Sigmoid colon (tissue), 7 donors: ENCODE measurements at places on chromosomes 11 and 22.

DNA sequence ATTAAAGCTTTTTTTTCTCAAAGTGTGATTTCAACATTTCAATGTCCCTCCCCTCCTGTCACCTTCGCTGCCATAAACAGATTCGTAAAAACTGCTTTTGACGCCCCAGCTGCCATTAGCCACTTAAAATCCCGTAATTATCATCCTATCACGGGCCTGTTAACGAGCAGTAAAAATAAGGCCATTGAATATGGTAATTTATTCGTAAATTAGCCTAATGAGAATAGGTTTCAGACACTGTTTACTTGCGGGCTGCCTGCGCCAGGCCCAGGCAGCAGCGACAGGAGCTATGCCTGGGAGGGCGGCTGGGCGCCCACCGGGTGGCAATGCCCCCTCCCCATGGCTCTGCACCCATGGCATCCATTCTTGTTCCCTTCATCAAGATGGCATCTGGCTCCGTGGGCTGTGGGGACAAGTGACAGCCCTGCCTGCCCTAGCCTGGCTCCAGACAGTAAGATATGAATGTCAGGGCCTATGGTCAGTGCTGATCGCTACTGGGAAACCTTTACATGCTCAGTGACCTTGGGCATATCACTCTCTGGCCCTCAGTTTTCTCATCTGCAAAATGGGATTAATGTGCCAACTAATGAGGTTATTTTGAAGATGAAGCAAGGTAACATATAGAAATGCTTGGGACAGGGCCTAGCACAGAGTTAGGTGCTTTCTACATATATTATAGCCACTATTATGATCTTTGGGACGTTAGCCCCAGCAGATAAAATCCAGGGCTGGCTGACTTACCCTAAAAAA, 500.8 kb downstream of the MN1 start:
- H3K4me1 ChIP-seq: no peaks in the 10 kb centered on the region
- no peak for DNase-seq
- H3K36me3 ChIP-seq: no peaks in the 10 kb centered on the region
- H3K27ac ChIP-seq: no peak overlapping the region
- no peak overlapping the region for H3K4me3 ChIP-seq

GRCh38 chr11:18013790-18014507, 1.1 kb upstream of the SERGEF start:
- H3K36me3 ChIP-seq: no peaks in the 10 kb centered on the region
- H3K27me3 ChIP-seq: no peaks in the 10 kb centered on the region
- peaks cover 14% of the 10 kb centered on the region for H3K4me1 ChIP-seq

GRCh38 chr11:122853261-122853660, 15.0 kb downstream of the CRTAM start:
- no peak overlapping the region for H3K27ac ChIP-seq
- no peaks in the 10 kb centered on the region for H3K4me1 ChIP-seq
- no peaks in the 10 kb centered on the region for H3K27me3 ChIP-seq
- H3K36me3 ChIP-seq: no peaks in the 10 kb centered on the region
- no peak overlapping the region for H3K4me3 ChIP-seq

GRCh38 chr22:45828841-45829240, 148.1 kb downstream of the WNT7B start:
- H3K4me3 ChIP-seq: no peak overlapping the region
- no peaks in the 10 kb centered on the region for H3K36me3 ChIP-seq
- H3K4me1 ChIP-seq: no peaks in the 10 kb centered on the region

DNA sequence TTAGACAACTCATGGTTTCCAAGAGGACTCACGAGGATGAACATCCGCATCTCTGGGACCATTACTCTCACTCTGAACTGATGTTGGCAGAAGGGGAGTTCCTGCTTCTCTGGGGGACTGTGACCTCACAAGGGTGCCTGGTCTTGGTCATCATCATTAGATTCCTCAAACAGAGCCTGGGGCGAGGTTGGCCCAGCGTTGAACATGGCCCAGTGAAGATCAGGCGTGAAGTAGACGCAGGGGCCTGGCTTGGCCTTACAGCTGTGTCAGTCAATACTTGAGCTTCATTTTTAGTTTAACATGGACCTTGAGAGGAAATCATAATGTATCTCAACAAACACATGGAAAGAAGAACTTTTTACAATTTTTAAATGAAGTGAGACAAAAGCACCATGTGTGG, 617.1 kb downstream of the BRD1 start:
- no peak overlapping the region for H3K4me3 ChIP-seq
- H3K4me1 ChIP-seq: no peaks in the 10 kb centered on the region
- peak; percentile 52 for DNase-seq
- no peak overlapping the region for H3K27ac ChIP-seq

GRCh38 chr11:89220684-89221339, 43.1 kb downstream of the TYR start:
- no peaks in the 10 kb centered on the region for H3K4me1 ChIP-seq
- no peak overlapping the region for H3K27ac ChIP-seq
- no peaks in the 10 kb centered on the region for H3K27me3 ChIP-seq
- H3K36me3 ChIP-seq: no peaks in the 10 kb centered on the region
- H3K4me3 ChIP-seq: no peak overlapping the region

DNA sequence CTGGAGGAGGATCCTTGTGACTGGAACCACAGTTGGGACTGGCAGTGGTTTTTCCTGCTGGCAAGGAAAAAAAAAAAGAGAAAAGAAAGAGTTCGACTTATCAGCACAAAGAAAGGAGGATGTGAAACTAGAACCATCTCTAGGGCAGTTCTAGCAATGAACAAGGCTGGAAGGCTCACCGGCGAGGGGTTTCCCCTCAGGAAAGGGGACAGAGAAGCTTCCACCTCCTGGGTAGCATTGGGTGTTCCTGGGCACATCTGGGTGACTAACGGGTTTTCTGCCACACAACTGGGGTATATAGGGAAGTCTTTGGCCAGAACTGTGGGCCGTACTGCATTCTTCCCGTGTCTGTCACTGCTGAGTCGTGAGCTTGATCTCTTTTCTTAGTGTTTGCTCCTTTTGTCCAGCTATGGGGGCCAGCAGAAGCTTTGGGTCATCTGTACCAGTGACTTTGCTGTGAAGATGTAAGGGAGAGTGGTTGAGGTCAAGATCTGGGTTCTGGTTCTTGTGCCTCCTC, 109.4 kb upstream of the OR4B1 start:
- no peaks in the 10 kb centered on the region for H3K27me3 ChIP-seq
- no peak for DNase-seq
- H3K4me3 ChIP-seq: no peak overlapping the region
- no peaks in the 10 kb centered on the region for H3K36me3 ChIP-seq
- H3K4me1 ChIP-seq: peaks cover 21% of the 10 kb centered on the region
- H3K27ac ChIP-seq: no peak overlapping the region

DNA sequence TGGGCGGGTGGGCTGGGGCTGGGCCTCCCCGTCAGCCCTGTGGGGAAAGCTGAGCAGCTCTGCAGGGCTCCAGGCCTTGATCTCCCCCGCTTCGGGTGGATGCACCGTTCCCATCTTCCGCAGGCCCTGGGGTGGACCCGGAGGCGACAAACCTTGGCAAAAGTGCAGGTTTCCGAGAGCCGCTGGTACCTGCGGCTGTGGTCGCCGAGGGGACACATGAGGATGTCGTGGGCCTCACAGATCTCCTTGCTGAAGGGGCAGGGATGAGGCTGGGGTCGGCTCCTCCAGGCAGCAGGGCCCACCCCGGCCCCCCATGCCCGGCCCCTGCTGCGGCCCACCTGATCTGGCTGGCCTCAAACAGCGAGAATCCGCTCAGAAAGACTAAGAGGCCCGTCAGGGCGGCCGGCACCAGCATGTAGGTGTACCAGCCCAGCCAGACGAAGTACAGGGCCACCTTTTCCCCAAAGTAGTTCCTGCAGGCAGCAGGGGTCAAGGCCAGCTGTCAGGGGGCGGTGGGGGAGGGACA, 11.8 kb downstream of the ANO9 start:
- DNase-seq: no peak
- no peak overlapping the region for H3K27ac ChIP-seq
- peaks cover 13% of the 10 kb centered on the region for H3K27me3 ChIP-seq
- H3K4me1 ChIP-seq: no peaks in the 10 kb centered on the region
- no peak overlapping the region for H3K4me3 ChIP-seq

- H3K36me3 ChIP-seq: no peaks in the 10 kb centered on the region
- H3K4me1 ChIP-seq: peaks cover 22% of the 10 kb centered on the region
- H3K27ac ChIP-seq: no peak overlapping the region
Observed at GRCh38 chr11:75422248-75423231, 10.5 kb downstream of the KLHL35 start.

- no peaks in the 10 kb centered on the region for H3K36me3 ChIP-seq
- no peaks in the 10 kb centered on the region for H3K27me3 ChIP-seq
- no peaks in the 10 kb centered on the region for H3K4me1 ChIP-seq
- H3K4me3 ChIP-seq: no peak overlapping the region
Observed at GRCh38 chr11:70935006-70935768, 317.2 kb downstream of the SHANK2 start.

- H3K27me3 ChIP-seq: no peaks in the 10 kb centered on the region
- H3K27ac ChIP-seq: no peak overlapping the region
- no peaks in the 10 kb centered on the region for H3K4me1 ChIP-seq
- no peak overlapping the region for H3K4me3 ChIP-seq
- DNase-seq: peak; percentile 48
- H3K36me3 ChIP-seq: no peaks in the 10 kb centered on the region
Observed at GRCh38 chr11:2548596-2548995, 103.8 kb downstream of the KCNQ1 start.

- no peaks in the 10 kb centered on the region for H3K36me3 ChIP-seq
- no peak overlapping the region for H3K27ac ChIP-seq
- H3K4me1 ChIP-seq: peaks cover 10% of the 10 kb centered on the region
- H3K4me3 ChIP-seq: no peak overlapping the region
- peaks cover 21% of the 10 kb centered on the region for H3K27me3 ChIP-seq
Observed at GRCh38 chr22:48485149-48486133, 1342.2 kb downstream of the BRD1 start.

DNA sequence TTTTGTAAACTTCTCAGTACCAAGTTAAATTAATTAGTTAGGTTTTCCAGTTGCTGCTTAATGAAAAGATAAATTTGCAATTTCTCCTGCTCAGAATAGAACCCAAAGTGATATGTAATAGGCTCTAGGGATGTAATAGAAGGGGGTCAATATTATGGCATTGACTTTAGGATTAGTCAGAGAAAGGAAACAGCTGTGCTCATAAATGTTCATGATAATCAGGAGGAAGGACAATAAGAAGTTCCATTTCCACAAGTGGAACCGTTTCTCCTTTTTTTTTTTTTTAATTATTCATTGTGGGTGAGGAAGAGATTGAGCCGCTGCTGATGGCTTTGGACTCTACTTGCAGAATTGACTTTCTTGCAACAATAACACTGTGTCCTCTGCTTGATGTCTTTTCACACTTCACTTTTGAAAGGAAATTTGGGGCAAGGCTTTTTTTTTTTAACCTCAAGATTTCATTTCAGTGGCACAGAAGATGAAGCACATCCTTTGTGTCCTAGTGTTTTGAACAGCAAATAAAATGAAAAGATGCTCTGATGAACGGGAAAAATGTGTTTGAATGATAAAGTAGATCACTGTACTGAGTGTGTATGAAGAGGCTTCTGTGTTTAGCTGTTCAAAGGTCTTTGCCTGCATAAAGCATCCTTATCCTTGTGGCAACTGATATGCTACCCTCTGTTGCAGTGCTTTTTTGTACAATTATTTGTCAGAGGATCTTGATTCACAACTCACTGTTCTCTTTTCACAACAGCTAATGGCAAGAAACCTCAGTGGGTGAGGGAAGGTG, 62.4 kb downstream of the GAS2 start:
- H3K4me1 ChIP-seq: no peaks in the 10 kb centered on the region
- no peaks in the 10 kb centered on the region for H3K36me3 ChIP-seq
- no peak for DNase-seq
- H3K27me3 ChIP-seq: no peaks in the 10 kb centered on the region
- H3K4me3 ChIP-seq: no peak overlapping the region

DNA sequence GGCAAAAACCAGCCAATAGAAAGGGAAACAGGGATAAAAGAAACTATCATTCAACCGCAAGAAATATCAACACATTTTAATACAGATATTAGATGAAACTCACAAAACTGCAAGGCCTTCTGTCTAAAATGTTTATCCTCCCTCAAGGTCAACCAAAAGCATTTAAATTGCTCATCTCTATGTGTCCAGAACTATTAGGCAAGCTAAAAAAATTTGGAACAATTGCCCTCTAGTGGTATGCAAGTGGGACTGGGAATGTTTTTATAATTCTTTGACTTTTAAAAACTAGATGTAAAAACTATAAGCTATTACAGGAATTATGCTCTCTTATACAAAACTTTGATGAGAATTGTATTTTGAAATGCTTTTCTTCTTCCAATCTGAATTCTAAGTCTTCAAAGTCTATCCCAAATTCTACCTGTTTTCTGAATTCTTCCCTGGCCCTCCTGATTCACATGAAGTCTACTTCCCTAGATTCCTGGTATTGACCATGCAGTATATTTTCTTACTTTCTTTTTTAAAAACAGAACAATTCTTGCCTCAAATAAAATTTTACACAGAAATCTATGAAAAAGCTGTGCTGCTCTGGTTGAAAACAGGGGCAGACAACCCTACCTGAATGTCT, 4.9 kb downstream of the CWC15 start:
- no peak overlapping the region for H3K4me3 ChIP-seq
- peaks cover 13% of the 10 kb centered on the region for H3K4me1 ChIP-seq
- peaks cover 52% of the 10 kb centered on the region for H3K36me3 ChIP-seq
- DNase-seq: no peak
- no peak overlapping the region for H3K27ac ChIP-seq

DNA sequence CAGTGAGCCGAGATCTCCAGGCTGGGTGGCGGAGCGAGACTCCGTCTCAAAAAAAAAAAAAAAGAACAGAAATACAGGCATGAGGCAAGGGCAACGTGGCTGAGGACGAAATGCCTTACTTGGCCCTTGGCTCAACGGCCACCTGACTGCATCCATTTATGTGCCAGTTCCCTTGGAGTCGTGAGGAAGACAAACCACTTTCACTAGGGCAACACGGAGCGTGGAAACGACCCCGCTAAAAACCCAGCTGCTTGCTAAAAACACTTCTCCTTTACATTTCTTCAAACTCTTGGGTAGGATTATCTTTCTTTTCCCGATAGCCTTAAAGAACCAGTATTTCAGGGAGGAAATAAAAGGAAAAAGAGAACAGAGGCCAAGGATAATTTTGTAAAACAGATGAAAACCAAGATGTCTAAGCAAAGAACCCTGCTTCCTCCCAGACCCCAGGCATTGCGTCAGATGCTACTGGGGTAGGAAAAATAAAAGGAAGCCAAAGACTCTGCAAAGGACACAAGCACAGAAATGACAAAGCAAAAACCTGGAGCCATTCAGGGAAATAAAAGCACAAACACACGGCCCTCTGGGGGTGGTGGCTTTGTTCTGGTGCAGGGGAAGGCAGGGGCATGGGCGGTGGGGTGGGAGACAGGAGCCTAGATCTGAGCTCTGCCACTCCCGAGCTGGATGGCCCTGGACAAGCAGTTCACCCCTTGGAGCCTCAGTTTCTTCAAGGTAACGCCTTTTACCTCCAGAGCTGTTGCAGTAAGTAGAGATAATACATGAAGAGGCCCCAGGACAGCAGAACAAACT, 37.0 kb downstream of the PC start:
- H3K36me3 ChIP-seq: no peaks in the 10 kb centered on the region
- DNase-seq: no peak
- no peaks in the 10 kb centered on the region for H3K27me3 ChIP-seq
